ENCODE measurements at places on chromosomes 2 and 18. TPM values are rescaled to one million over a fixed set of nuclear protein-coding genes. Genes with fewer than 3 reads are reported as not detected.

DNA sequence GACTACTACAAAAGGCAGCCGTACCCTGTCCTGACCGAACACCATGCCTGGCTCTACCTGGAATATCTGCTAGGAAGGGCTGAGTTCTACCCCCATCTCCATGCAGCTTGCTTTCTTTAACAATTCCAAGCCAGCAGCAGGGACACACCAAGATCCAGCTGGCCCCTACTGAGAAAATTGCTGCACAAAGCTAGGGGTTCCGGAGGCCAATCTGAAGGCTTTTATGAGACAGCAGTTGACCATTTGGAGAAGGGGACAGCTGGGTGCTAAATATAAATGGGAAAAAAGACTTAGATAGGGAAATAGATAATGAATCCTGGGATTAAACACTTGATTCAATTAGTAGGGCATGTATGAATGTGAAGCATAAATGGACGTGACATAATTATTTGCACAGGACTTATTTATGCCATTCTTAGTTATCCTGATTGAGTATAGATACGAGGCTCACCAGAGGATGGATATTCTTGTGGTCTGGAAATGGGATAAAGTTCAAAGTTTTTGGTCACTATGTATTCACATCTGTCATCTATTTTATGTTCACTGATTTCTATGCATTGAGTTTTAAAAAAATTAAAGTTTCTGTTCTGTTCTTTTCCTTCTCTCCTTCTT, 204.0 kb downstream of the ZNF521 start:
- DNase-seq, result no peak
- H3K4me3 ChIP-seq, result no peak overlapping the region
- H3K27ac ChIP-seq, result no peak overlapping the region
- H3K27me3 ChIP-seq, result no peaks in the 10 kb centered on the region
- H3K36me3 ChIP-seq, result peaks cover 11% of the 10 kb centered on the region

The SERPINB7 gene
- total RNA-seq, result not detected

- DNase-seq, result no peak
- H3K36me3 ChIP-seq, result no peaks in the 10 kb centered on the region
- H3K27me3 ChIP-seq, result no peaks in the 10 kb centered on the region
Observed at GRCh38 chr2:26630235-26630634, 10.9 kb downstream of the CIB4 start.

The LIPG gene
- 13.2 TPM for total RNA-seq

The KANSL3 gene
- total RNA-seq, result 32.9 TPM

The GATA6 gene
- 0.26 TPM for total RNA-seq

- DNase-seq, result peak; percentile 36
- H3K27ac ChIP-seq, result no peak overlapping the region
- peak overlapping the region; percentile 91 for H3K4me3 ChIP-seq
- H3K27me3 ChIP-seq, result no peaks in the 10 kb centered on the region
Observed at GRCh38 chr2:54559593-54560145, 103.5 kb downstream of the SPTBN1 start.

The HNMT gene
- total RNA-seq, result 0.84 TPM

- H3K36me3 ChIP-seq, result no peaks in the 10 kb centered on the region
- peaks cover 9% of the 10 kb centered on the region for H3K4me1 ChIP-seq
- peak; percentile 49 for DNase-seq
- H3K27ac ChIP-seq, result no peak overlapping the region
Observed at GRCh38 chr2:129554373-129554772, 425.1 kb upstream of the RAB6C start.

The CCDC150 gene
- 56.1 TPM for total RNA-seq

GRCh38 chr2:144659731-144660275, 139.9 kb upstream of the ZEB2 start:
- no peak overlapping the region for H3K27ac ChIP-seq
- H3K4me1 ChIP-seq, result peaks cover 12% of the 10 kb centered on the region
- H3K27me3 ChIP-seq, result no peaks in the 10 kb centered on the region
- H3K36me3 ChIP-seq, result no peaks in the 10 kb centered on the region
- no peak for DNase-seq

The EML6 gene
- total RNA-seq, result 1.6 TPM

The BZW1 gene
- total RNA-seq, result 374 TPM

GRCh38 chr2:56288838-56289580, 105.2 kb downstream of the CCDC85A start:
- H3K27ac ChIP-seq, result no peak overlapping the region
- no peak for DNase-seq
- no peaks in the 10 kb centered on the region for H3K27me3 ChIP-seq

DNA sequence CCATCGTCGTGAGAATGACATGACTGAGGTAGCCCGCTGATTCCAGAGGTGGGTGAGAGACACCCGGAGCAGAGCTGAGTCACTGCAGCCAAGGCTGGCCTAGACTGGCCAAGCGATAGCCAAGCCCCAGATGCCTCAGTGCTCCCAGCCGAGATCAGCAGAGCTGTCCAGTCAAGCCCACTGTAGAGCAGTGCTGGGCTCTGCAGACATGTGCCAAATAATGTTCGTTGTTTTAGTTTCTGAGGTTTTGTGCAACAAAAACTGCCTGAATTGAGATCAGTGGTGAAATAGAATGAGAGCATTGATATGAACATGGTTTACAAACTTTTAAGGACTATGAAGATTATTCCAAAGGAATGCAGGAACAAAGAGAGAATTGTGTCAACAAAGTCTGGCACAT, 42.1 kb downstream of the INSIG2 start:
- H3K27ac ChIP-seq, result no peak overlapping the region
- DNase-seq, result no peak
- no peak overlapping the region for H3K4me3 ChIP-seq
- H3K27me3 ChIP-seq, result no peaks in the 10 kb centered on the region
- H3K36me3 ChIP-seq, result no peaks in the 10 kb centered on the region

The CLEC4F gene
- total RNA-seq, result not detected

- no peak overlapping the region for H3K27ac ChIP-seq
- H3K4me3 ChIP-seq, result no peak overlapping the region
Observed at GRCh38 chr2:229370509-229370908, 99.4 kb upstream of the PID1 start.

GRCh38 chr18:44851856-44852621, 171.4 kb downstream of the SETBP1 start:
- H3K27me3 ChIP-seq, result no peaks in the 10 kb centered on the region
- H3K36me3 ChIP-seq, result no peaks in the 10 kb centered on the region
- H3K27ac ChIP-seq, result no peak overlapping the region
- no peaks in the 10 kb centered on the region for H3K4me1 ChIP-seq
- peak; percentile 32 for DNase-seq

The FOXI3 gene
- 0.51 TPM for total RNA-seq

The SIX3 gene
- total RNA-seq, result 28.8 TPM

DNA sequence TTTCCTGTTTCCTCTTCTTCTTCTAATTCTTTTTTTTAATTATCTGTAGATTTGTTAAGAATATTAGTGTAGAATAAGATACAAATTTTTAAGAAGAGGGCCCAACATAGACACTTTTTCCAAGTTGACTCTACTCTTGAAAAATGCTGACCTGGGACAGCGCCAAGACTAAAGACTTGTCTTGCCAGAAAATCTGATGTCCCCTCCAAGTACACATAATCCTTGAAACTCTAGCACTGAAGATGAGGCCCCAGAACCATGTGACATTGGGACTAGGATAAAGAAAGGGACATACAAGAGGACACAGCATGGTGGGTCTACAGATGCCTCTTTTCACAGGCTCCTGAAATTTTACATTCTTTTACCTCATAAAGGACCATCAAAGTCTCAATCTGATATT, 271.6 kb upstream of the SESTD1 start:
- no peak for DNase-seq
- H3K4me1 ChIP-seq, result peaks cover 21% of the 10 kb centered on the region
- H3K36me3 ChIP-seq, result peaks cover 6% of the 10 kb centered on the region
- no peak overlapping the region for H3K27ac ChIP-seq
- H3K4me3 ChIP-seq, result no peak overlapping the region

The DES gene
- total RNA-seq, result not detected

The LIMS3 gene
- not detected for total RNA-seq

DNA sequence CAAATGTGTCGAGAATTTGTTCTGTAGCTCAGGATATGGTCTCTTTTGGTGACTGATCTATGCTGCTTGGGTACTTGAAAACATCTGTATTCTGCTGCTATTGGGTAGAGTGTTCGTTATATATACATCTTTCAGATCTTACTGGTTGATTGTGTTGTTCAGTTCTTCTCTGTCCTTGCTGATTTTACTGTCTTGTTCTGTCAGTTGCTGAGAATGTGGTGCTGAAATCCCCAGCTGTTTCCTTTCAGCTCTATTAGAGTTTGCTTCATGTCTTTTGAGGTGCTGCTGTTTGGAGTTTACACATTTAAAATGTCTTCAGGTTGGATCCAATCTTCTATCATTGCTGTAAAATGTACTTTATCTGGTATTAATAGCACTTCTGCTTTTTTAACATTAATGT, 12.9 kb downstream of the BCL2L11 start:
- H3K4me1 ChIP-seq, result peaks cover 26% of the 10 kb centered on the region
- H3K27me3 ChIP-seq, result no peaks in the 10 kb centered on the region
- H3K27ac ChIP-seq, result no peak overlapping the region
- H3K36me3 ChIP-seq, result peaks cover 40% of the 10 kb centered on the region
- no peak for DNase-seq

GRCh38 chr2:102801098-102801718, 39.4 kb downstream of the TMEM182 start:
- H3K27ac ChIP-seq, result no peak overlapping the region
- H3K27me3 ChIP-seq, result no peaks in the 10 kb centered on the region
- DNase-seq, result peak; percentile 15
- H3K36me3 ChIP-seq, result peaks cover 10% of the 10 kb centered on the region

The MARCO gene
- total RNA-seq, result not detected

- no peak overlapping the region for H3K27ac ChIP-seq
- no peak overlapping the region for H3K4me3 ChIP-seq
- H3K4me1 ChIP-seq, result peaks cover 7% of the 10 kb centered on the region
- DNase-seq, result no peak
Observed at GRCh38 chr18:9017905-9018227, 84.6 kb upstream of the NDUFV2 start.

DNA sequence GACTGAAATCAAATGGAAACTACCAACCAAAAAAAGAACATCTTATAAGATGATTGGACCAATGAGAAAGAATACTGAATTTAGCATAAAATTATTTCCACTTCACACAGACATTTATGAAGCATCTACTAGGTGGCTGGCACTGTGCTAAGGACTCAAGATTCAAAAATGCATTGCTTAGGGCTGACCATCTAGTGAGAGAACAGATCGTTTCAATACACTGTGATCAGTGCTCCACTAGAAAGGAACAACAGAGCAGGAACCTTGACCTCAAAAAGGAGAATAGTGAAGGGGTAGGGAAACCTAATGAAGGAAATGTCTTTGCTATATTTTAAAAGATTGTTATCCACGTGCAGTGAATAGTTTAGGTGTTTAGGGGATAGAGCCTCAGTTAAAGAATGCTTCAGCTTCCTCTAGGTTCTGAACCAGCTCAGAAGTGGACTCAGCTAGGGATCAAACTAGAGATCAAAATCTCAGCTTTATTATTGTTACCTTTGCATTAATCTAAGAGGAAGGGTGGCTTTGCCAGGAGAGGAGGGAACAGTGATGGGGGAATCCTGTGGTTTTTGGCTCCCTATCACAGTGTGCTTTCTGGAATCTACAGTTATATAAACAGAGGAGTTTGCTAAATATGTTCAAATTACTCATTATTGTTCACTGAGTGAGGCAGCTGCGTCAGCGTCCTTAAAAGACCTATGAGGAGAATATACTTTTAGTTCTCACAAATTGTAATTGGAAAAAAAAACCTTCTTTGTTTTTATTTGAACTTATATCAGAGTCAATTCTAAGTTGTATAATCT, 16.2 kb upstream of the BBS5 start:
- H3K4me3 ChIP-seq, result no peak overlapping the region
- no peak for DNase-seq
- H3K27me3 ChIP-seq, result no peaks in the 10 kb centered on the region
- no peaks in the 10 kb centered on the region for H3K4me1 ChIP-seq

DNA sequence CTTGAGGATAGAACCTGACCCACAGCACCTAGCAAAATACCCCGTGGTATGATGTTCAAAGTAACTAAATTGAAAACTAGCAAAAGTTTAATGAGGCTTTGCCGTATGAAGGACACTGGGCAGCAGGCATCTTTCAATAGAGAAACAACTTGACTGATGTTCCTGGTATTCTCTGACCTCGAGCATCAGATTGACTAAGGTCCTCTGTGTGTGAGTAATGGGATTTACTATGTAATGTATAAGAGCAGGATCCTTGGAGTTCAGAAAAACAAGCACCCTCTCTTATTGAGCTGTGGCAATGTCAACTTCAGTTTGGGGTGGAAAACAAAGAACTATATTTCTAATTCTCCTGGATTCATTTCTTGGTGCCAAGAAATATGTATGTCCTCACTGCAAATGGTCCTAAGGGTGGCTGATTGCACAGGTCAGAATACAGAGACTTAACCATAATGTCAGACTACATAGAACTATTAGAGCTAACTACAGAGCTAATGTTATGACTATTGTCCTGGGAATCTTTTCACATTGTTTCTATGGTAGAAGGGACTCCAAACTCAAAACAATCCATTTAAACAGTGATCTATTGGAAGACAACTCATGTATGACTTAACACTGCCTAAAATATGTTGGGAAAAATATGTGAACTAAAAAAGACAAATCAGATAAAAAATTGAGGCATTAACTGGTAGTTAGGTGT, 4.4 kb downstream of the TNFAIP6 start:
- DNase-seq, result no peak
- H3K27ac ChIP-seq, result no peak overlapping the region
- H3K27me3 ChIP-seq, result no peaks in the 10 kb centered on the region
- H3K4me1 ChIP-seq, result peaks cover 5% of the 10 kb centered on the region
- H3K36me3 ChIP-seq, result no peaks in the 10 kb centered on the region

DNA sequence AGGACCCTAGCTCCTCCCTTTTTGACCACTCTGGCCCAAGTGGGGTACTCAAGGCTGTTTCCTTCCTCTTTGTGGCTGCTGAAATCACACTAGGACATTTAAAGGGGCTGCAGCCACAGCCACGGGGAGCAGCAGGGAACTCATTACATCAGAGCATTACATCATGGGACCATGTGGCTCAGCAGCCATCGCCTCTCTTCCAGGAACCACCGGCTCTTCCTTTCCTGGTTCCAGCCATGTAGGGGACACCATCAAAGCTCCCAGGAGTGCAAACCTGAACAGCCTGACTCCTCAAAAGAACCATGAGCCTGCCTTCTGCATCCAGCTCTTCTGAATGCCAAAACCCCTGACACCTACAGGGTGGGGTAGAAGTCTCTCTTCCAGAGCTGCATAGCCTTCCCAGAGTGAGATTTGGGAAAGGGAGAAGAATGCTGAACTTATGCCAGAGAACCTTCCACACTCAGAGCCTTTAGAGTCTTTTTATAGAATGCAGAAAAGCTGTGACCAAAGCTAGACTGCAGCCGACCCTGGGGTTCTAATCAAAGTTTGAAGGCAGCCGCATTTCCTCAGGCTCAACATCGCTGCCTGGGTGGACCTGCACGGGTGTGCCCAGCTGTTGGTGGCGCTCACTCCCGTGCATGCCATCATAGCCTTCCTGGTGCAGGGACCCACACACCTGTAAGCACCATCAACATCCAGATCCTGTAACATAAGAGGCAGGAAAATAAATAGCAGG, 121.7 kb downstream of the KLHL29 start:
- no peaks in the 10 kb centered on the region for H3K27me3 ChIP-seq
- H3K36me3 ChIP-seq, result no peaks in the 10 kb centered on the region
- DNase-seq, result no peak
- H3K4me1 ChIP-seq, result peaks cover 38% of the 10 kb centered on the region

GRCh38 chr2:95059656-95060370, 34.3 kb downstream of the MAL start:
- no peaks in the 10 kb centered on the region for H3K4me1 ChIP-seq
- no peaks in the 10 kb centered on the region for H3K27me3 ChIP-seq
- no peak overlapping the region for H3K27ac ChIP-seq
- no peak overlapping the region for H3K4me3 ChIP-seq
- no peak for DNase-seq
- H3K36me3 ChIP-seq, result no peaks in the 10 kb centered on the region
